ENCODE measurements at places on chromosomes 7 and 10.

GRCh38 chr7:30831936-30832335, 60.7 kb downstream of the MINDY4 start:
- DNase-seq = no peak

DNA sequence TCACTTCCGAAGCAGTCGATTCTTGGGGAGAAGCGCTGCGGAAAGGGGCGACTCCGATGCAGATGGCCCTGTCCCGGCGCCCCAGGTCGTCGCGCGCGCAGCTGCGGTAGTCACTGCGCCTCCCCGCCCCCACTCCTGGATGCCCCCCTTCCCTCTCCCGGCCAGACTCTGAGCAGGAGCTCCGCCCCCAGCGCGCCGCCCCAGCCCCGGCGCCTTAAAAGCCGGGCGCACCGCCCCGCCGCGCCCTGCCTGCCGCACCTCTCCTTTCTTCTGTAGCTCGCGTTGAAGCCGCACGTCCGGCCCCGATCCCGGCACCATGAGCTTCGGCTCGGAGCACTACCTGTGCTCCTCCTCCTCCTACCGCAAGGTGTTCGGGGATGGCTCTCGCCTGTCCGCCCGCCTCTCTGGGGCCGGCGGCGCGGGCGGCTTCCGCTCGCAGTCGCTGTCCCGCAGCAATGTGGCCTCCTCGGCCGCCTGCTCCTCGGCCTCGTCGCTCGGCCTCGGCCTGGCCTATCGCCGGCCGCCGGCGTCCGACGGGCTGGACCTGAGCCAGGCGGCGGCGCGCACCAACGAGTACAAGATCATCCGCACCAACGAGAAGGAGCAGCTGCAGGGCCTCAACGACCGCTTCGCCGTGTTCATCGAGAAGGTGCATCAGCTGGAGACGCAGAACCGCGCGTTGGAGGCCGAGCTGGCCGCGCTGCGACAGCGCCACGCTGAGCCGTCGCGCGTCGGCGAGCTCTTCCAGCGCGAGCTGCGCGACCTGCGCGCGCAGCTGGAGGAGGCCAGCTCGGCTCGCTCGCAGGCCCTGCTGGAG, at the start of gene INA:
Gene INA, plus strand, starts transcription at position 243 of the 817 bp plus-strand sequence. Its CDS starts 74 bp downstream, at position 317.
- peak; percentile 23 for DNase-seq

GRCh38 chr7:101595246-101595645, 33.9 kb downstream of the MYL10 start:
- DNase-seq = no peak

DNA sequence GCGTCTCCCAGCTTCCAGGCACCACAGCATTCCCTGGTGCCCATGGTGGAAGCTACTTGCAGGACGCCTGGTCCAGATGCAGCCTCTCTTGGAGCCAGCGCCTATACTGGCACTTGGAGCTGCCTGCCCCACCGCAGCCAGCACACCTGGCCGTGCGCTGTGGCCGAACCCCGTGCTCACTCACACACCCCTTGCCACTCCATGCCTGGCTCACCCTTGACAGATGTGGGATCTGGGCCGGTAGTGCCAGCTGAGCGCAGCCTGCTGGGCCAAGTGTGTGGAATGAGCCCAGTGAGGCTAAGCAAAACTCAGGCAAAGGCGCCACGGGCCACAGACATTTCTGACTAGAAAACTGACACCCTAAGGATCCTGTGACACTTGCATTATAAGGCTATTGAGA, 884.8 kb downstream of the LRMDA start:
- DNase-seq = no peak

- no peak for DNase-seq
These were observed 111.8 kb downstream of the HPSE2 start for GRCh38 chr10:99123851-99124250.
